ENCODE measurements at places on chromosomes 7 and 10.

DNA sequence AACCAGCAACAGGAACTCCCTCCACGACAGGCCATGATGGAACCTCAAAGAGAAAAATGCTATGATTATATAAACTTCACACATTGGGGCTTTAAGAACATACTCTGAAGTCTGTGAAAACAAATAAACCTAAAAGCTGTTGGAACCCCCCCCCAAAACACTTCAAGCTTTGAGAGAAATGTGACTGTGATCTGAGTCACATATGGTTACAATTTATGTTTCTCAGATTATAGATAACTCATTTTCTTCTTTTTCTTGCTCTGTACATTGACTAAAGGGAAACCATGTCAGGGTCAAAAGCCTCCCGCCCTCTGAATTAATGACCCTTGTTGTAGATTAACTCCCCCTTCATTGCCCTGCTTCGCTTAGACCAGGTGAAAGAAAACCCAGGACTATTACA is 15.8 kb downstream of the VOPP1 start:
- DNase-seq = no peak

- no peak for DNase-seq
Measured at GRCh38 chr10:132448248-132448731, 51.3 kb downstream of the PWWP2B start.

DNA sequence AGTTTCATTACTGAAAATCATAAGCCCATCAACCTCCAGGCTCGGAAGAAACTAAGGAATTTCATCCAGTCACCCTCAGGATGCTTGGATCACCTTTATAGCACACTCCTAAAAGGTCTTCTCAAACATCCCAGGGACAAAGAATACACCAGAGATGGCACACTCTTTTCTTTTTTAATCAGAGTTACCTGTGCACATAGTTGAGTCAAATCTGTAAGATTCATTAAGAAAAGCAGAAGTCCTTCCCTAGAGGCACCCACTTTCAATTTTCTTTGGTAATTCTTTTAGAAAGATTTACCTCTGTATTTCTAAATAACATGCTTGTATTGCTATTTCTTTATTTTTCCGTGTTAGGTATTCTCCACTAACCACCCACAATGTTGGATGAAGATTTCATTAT is 50.6 kb upstream of the IL6 start:
- DNase-seq = no peak

DNA sequence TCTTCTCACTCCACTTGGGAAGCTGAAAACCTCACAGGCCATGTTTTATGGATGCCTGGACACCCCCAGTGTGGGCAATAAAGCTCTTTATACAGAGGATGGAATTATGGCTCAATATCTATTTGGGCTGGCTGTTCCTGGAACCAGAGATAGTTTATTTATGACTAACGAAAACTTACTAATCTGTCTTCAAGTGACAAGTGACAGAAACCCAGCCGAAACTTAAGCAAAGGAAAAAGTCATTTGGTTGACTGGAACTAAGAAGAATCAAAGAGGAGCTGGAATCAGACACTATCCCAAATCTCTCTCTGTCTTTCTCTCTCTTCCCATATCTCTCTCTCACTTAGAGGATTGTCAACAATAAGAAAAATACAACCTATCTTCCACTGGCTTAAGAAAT is 78.3 kb upstream of the CDK6 start:
- DNase-seq = no peak

DNA sequence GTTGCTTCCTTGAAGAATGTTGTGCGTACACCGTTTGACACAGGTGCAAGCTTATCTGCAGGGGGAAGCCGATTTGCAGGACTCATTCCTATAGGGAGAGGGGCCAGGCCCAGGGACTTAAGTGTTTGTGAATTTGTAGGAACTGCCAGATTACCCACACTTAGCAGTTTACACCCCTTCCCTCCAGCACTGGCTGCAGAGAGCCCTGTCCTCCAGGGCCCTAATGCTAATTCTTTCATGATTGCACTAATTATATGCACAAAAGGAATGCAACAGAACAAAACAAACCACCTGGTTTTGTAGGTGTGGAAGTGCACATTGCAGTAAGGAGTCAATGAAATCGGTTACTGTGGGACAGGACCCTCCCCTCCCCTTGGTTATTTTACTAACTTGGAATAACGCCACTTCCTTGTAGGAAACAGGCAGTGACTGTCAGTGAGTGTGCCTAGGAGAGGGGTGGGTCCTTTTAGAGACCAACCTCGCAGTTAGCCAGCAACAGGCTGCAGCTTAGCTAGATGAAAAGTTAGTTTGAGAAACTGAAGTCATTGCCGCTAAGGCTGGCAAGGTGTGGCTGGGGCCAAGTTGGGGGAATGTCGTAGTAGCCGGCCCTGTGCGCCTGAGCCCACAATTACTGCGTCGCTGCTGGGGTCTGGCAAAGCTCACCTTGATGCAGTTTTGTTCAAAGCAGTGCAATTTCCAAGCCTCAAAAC is 60.6 kb downstream of the CUX1 start:
- DNase-seq = no peak

- no peak for DNase-seq
Measured at GRCh38 chr7:99390941-99391602, 16.5 kb downstream of the ARPC1B start.

- no peak for DNase-seq
Measured at GRCh38 chr7:96614154-96614867, 95.3 kb downstream of the SEM1 start.

- no peak for DNase-seq
Measured at GRCh38 chr7:25823571-25823970, 328.4 kb upstream of the NFE2L3 start.

- DNase-seq = no peak
Measured at GRCh38 chr7:2975821-2976371, 67.8 kb downstream of the CARD11 start.

DNA sequence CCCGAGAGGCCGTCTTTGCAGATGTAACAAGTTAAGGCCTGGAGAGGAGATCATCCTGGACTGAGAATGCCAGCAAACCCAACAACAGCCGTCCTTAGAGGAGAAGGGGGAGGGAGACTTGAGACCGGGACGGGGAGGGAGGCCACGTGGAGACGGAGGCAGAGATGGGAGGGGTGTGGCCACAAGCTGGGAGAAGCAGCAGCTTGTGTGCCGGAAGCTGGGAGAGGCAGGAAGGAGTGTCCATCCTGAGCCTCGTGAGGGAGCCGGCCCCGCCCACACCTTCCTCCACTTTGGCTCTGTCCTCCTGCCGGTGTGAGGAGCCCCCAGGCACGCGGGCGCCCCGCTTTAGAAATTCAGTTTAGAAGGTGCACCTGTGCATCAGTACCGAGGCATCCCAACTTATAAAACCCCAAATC is 95.7 kb downstream of the DNAJB6 start:
- no peak for DNase-seq

GRCh38 chr7:140230516-140230860 is 53.7 kb upstream of the KDM7A start:
- peak; percentile 59 for DNase-seq

GRCh38 chr7:13042605-13043236 is 355.3 kb downstream of the ARL4A start:
- no peak for DNase-seq
